ENCODE measurements at places on chromosomes 1 and 21.
A peak's percentile ranks its signal among the peaks of the same experiment; 100 is the strongest.

- no peak for DNase-seq
Measured at GRCh38 chr1:152517237-152517811, 3.0 kb downstream of the CRCT1 start.

DNA sequence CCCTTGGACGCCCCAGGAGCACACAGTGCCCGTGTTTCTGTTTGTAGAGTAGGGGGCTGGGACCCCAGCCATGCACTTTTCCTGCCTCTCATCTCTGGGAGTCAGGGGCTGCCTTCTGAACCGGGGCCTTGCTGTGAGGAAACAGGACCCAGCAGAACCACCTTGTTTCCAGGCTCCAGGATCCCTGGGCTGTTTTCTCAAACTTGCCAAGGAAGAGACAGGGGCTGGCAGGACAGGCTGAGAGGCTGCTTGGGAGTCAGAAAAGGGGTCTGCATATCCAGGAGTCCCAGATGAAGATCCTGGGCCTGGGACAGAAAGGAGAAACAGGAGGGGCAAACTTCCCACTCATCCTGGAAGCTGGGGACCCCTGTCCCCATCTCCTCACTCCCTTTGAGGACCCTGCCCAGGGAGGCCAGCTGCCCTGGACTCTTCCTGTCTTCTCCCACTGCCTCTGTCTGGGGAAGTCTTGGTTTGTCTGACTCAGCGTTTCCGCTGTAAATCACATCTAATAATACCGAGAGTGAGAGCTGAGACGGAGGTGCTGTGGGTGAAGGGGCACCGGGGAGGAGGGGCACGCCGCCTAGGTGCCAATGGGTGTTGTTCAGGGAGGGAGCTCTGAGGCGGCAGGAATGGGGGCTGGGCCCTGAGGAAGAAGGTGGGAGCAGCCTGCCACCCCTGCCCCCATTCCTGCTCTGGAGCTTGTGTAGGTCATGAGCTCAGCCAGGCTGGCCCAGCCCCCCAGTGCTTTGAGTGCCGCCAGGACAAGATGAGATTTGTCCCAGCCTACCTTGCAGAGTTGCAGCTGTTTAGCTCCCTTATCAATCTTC, 16.7 kb downstream of the POU3F1 start:
- DNase-seq, result no peak

DNA sequence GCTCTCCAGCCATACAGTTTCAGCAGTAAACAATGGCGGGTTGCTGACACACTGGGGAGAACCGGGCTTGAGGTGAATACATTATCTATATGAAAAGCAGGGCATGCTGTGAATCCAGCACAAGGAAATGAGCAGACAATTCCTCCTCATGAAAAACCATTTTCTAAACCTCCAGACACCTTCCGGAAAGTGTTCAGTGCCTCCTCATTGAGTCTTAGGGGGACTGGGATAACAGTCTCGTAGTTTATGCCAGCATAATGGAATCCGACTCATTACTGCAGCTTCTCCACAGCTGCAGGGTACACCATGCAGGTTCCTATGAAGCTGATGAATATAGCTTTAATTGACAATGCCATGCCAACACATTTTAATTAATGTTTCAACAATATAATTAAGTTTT, 284.1 kb downstream of the BACH1 start:
- no peak for DNase-seq

GRCh38 chr1:58796416-58796815, 12.6 kb upstream of the JUN start:
- no peak for DNase-seq

GRCh38 chr1:65564493-65564892, 144.0 kb downstream of the LEPR start:
- DNase-seq, result no peak

DNA sequence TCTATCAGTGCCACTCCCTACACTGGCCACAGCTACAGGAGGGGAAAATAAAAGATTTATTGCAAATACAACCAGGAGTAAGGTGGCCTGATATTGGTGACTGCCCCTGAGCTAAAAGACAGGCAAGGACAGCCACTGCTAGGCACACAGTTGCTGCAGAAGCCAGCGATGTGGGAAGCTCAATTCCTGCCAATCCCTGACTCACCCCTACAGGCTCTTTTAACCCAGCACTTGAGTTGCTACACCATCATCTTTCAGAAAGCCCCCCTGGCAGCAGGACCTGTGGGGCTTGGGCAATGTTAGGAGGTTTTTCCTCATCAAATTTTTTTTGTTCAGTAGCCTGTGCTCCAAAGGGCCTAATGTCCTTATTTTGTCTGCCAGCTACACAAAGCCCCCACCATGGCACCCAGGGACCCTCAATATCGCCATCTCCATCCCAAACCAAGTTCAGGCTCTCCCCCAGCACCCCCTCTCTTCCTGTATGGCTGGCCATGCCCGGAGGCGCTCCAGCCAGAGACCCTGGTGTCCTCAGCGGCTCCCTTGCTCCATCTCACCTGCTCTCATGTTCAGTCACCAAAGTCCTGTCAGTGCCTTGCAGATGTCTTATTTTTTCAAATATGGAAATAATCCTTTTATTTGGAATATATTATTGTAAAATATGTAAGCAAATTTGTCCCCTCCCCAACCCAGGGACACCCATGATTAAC, 13.4 kb downstream of the CLEC20A start:
- DNase-seq, result no peak

GRCh38 chr21:22120616-22121266, 1122.5 kb downstream of the NCAM2 start:
- no peak for DNase-seq

- no peak for DNase-seq
Measured at GRCh38 chr1:11761988-11762406, at the start of gene C1orf167. Gene C1orf167, plus strand, starts transcription at chr1:11762193. Its CDS starts 2,208 bp downstream, at chr1:11764401.

DNA sequence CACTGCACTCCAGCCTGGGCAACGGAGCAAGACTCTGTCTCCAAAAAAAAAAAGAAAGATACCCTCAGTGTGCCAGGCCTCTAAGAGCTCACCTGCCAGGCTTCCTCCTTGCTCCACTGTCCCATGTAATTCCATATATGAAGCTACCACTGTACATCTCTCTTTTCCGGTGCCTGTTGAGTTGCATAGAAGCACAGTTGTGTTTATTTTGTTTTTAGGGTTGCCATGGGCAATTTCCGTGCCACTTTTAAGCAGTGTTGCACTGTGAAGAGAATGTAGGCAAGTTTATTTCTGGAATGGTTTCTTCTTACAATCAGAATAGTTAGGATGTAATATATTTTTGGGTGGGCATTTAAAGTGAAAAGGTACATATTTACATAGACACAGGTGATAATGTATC, 23.3 kb downstream of the MR1 start:
- no peak for DNase-seq

GRCh38 chr1:238558746-238559145, 668.0 kb upstream of the ZP4 start:
- DNase-seq, result no peak

GRCh38 chr1:14106126-14106525, 406.1 kb downstream of the PRDM2 start:
- DNase-seq, result no peak

GRCh38 chr1:78070758-78071157, 25.0 kb downstream of the GIPC2 start:
- DNase-seq, result no peak

GRCh38 chr1:229942501-229942900, 124.5 kb upstream of the GALNT2 start:
- no peak for DNase-seq

- DNase-seq, result no peak
Measured at GRCh38 chr1:58442114-58442513, 104.4 kb downstream of the OMA1 start.

GRCh38 chr1:24928689-24929397, 1.2 kb downstream of the RUNX3 start:
- peak; percentile 69 for DNase-seq

DNA sequence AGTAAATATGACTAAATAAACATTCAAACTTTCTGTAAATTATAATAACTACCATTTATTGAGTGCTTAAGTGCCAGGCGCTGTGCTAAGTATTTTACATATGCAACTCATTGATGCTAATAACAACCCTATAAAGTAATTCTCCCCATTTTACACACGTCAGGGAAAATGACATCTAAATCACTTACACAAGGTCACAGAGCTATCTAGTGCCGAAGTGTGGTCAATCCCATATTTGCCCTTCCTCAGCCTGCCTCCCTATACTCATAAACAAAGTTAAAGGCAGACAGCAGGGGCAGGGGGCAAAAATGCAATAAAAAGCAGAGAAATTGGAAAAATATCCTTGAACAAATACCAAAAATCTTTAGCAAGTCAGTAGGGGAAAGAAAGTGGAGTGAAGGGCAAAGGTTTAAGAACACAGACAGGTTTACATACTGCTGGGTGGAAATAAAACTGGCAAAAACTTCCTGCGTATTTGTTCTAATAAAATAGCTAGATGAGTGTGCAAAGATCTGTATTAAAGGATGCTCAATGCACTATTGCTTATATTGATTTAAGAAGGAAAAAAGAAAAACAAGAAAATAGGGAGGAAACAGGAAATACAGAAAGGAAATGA, 72.8 kb downstream of the WDR64 start:
- DNase-seq, result no peak

DNA sequence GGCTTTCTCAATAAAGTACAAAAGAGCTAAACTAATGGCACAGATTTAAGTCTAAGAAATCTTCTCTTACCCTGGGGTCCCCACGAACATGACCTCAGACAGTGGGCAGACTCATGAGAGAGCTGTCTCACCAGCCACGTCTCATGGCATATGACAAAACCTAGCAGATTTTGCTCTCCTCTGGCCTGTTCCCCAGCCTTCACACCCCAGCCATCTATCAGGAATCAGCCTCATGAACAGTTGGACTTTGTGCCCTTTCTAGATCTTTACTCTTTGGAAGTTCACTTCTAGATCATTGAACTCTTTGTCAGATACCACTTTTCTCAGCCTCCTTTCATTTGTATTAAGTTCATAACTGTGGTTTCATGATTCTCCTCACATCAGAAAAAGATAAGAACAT, 14.2 kb upstream of the HSD3B1 start:
- DNase-seq, result no peak

GRCh38 chr1:99228153-99228552, 36.1 kb upstream of the PLPPR4 start:
- DNase-seq, result no peak
